ENCODE measurements at places on chromosomes 11 and 22.

- DNase-seq, result no peak
Measured at GRCh38 chr11:97979741-97980140, 1041.0 kb upstream of the CNTN5 start.

GRCh38 chr11:88405853-88406252 is 68.3 kb upstream of the CTSC start:
- no peak for DNase-seq

GRCh38 chr11:2129308-2129698 is 9.9 kb downstream of the IGF2 start:
- no peak for DNase-seq

DNA sequence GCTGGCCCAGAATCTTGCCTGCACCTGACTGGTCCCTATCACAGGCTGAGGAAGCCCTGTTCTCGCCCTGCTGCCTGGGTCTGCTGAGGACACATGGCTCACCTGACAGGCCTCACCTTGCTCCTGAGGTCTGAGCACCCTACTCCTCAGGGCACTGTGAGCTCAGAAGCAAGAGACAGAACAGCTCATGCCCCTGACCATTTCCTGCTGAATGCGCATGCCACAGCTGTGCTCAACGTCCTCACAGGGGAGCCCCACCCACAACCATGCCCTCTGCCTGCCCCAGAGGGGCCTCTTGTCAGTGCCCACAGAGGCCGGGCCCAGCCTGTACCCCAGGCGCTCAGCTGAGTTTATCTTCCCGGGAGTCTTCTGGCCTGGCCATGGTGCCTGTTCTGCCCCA is 2.8 kb upstream of the TSPO start:
- DNase-seq, result no peak

GRCh38 chr11:84501750-84502149 is 1125.4 kb downstream of the DLG2 start:
- no peak for DNase-seq

- no peak for DNase-seq
Measured at GRCh38 chr11:117185736-117186430, 7.3 kb downstream of the SIDT2 start.

GRCh38 chr11:91230647-91231046 is 994.0 kb upstream of the FAT3 start:
- no peak for DNase-seq

DNA sequence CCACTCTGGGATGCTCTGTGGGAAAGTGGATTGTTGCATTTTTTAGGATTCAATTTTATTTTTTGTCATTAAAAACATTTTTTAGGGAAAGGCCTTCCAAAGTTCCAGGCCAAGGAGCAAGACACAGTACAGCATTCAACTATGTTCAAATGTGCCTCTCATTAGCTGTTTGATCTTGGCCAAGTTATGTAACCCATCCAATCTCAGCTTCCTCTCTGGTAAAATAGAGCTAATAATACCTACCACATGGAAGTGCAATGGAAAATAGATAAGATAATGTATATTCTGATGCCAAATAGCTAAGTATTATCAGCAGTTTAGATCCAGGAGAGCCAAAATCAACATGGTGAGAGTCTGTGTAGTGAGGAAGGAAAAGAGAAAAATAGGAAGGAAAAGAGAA is 220.3 kb upstream of the SESN3 start:
- no peak for DNase-seq

- DNase-seq, result no peak
Measured at GRCh38 chr11:113446112-113446511, 29.1 kb downstream of the DRD2 start.

Measured in ascending aorta (tissue), 2 donors.